ENCODE measurements at places on chromosomes 2 and 18. TPM values are rescaled to one million over a fixed set of nuclear protein-coding genes. Genes with fewer than 3 reads are reported as not detected.

DNA sequence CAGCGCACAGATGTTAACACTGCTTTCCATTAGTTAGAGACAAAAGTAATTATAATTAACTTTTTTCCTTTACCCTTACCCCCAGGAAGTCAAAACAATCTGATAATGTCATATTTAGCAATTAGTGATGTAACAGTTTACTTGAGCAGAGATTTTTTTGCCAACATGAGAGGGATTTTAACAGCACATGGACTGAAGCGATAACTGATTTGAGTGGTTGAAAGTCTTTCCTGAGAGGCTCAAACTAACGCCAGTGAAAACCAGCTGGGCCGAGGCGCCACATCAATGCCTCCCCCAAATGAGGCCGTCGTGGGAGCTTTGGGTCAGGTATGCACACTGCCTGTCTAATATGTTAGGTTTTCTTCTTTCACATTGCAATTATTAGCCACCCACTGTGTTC, 469.9 kb upstream of the SMIM21 start:
- no peak for DNase-seq

DNA sequence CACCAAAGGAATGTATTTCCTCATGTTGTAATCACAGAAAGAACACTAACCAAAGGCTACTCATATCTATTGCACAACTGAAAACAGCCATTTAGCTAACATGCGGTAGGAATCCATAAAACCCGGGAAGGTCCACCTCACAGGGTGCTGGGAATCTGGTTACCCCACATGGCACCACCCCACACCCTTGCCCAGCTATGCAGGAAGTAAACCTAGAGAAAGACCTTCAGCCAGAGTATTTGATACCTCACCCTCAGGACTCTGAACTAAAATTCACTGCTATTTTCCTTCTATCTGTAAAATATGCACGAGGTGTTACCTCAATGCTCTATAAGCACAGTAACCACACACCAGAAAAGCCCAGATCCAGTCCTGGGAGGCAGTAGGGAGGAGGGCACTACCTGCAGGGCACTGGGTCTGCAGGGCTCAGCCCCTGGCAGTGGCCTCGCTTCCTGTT, 45.8 kb downstream of the PTPN2 start:
- DNase-seq = peak; percentile 71

The ALPI gene
- not detected for total RNA-seq

- DNase-seq = no peak
These were observed 69.1 kb downstream of the IRS1 start for GRCh38 chr2:226730481-226730880.

DNA sequence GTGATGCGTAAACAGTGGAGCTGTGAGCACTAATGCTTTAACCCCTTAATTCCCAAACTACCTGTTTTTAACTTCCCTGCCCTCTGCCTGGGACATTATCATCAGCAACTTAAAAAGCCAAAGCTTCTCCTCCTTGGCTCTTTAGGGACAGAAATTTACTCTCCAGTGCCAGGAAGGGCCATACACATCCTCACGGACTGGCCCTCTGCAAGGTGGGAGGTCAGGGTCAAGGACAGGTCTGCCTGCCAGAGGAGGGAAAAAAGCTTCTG, 21.5 kb downstream of the KCTD1 start:
- DNase-seq = no peak

- no peak for DNase-seq
These were observed 31.3 kb downstream of the HS1BP3 start for GRCh38 chr2:20619624-20620024.

The KIAA2012 gene
- total RNA-seq = not detected

The GTF2A1L gene
- not detected for total RNA-seq

DNA sequence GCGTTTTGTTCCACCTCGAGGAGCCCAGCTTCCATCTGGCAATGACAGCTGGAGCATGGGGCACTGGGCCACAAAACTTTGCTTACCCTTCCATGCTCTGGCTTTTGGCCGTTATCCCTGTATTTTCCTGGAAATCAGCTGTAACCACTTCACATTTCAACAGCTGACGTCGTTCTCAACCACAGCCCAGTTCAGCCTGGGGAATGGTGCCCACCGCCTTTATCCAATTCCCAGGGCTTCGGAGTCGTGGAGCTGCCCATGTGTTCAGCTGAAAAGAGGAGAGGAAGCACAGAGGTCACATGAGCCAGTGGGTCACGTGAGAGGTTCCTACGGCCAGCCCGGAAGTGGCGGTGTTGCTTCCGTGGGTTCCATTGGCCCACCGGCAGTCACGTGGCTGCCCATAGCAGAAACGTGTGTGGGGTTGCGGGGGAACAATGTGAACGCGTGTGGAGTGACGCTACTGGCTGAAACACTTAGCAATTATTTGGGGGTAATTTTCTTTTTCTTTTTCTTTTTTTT, 16.7 kb upstream of the EDAR start:
- no peak for DNase-seq

GRCh38 chr2:29455200-29455860, 340.1 kb downstream of the CLIP4 start:
- DNase-seq = no peak

GRCh38 chr2:8685697-8686358, 4.0 kb downstream of the ID2 start:
- peak; percentile 51 for DNase-seq

The SIX2 gene
- total RNA-seq = 5.2 TPM

The STON1 gene
- total RNA-seq = 2.2 TPM

GRCh38 chr2:43593254-43593653, 2.6 kb downstream of the THADA start:
- no peak for DNase-seq

The CXCR4 gene
- total RNA-seq = not detected

DNA sequence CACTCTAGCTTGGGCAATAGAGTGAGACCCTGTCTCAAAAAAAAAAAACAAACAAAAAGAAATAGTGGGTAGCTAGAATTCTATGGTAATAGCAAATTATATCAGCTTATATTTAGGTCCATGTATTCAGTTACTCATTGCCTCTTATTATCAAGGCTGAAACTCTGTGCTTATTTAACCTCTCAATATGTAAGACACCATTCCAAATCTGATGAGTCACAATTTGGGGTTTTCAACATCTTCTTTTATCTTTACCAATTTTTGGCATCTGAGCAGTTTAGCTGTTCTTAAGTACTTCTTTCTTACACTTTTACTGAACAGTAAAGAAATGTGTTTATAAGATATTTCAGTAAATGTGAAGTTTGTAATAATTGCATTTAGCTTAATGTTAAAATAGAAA, 69.3 kb downstream of the TTC27 start:
- no peak for DNase-seq

GRCh38 chr2:233079953-233080835, 20.1 kb downstream of the INPP5D start:
- DNase-seq = no peak

DNA sequence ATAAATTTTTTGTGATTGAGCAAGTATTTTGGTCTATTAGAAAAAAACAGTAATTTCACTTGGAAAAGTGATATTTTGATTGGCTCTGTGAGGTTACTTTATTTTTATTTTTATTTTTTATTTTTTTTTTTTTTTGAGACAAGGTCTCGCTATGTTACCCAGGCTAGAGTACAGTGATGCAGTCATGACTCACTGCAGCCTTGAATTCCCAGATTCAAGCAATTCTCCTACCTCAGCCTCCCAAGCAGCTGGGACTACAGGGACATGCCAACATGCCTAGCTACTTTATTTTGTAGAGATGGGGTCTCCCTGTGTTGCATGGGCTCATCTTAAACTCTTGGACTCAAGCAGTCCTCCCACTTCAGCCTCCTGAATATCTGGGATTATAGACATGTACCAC, 60.9 kb upstream of the MGAT5 start:
- DNase-seq = peak; percentile 60

DNA sequence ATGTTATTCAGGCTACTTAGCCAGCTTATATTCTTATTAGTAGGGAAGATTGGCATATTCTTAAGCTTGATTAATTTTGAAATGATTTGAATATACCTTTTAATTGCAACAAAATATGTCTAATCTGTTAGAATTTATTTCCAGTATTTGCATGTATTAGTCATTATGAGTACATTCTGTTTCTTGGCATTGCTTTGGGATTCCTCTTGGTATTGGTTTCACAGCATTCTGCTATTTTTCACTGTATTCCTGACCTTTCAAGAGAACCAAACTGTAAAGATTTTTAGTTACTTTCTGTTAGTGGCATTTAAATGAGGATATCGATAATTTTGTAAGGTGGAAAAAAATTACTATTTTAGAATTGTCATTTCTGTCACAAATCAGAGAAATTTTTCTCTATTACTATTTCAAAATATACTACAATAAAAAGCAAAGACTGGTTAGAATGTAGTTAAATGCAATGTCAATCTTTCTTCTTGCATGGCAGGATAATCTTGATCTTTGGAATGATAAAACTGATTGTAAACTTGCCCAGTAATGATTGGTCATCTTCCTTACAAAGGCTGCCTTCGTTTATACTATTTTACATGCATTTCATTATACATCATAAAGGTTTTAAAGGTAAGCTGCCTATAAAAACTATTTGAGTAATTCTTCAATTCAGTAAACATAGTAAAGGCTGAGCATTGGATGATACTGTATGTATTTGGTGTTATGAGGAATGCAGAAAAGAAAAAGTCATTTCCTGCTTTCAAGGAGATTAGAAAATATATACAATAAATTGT, 86.1 kb downstream of the SLC4A10 start:
- DNase-seq = no peak

The ACVR1 gene
- 1.9 TPM for total RNA-seq

GRCh38 chr2:73426176-73426575, 40.5 kb downstream of the ALMS1 start:
- no peak for DNase-seq

The SLC35F5 gene
- total RNA-seq = 66.1 TPM

The TSGA10 gene
- total RNA-seq = not detected

GRCh38 chr2:26767894-26768487, 3.9 kb downstream of the SLC35F6 start:
- DNase-seq = peak; percentile 84

- no peak for DNase-seq
These were observed 284.0 kb upstream of the CCDC68 start for GRCh38 chr18:55243255-55243654.

DNA sequence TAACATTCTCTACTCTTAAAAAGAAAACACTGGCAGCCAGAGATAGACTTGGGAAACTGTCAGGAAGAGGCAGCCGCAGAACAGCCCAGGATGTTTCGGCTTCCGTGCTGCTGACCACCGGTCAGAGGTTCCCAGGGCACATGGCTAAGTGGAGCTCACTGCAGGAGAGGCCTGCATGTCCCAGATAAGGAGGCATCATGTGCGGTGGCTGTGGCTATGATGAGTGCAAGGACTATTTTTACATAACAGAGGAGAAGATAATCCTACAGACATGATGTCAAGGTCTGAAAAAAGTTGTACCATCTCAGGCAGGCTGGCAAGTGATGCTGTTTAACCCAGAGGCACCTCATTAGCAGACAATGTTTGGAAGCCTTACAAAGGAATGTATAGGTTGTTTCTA, 252.3 kb downstream of the CYRIA start:
- no peak for DNase-seq

The PMAIP1 gene
- 14.1 TPM for total RNA-seq

The ABCG5 gene
- not detected for total RNA-seq

The CNRIP1 gene
- 28.5 TPM for total RNA-seq

The IL1RL1 gene
- total RNA-seq = not detected

The CDCA7 gene
- 18.6 TPM for total RNA-seq

The PARD3B gene
- 4.5 TPM for total RNA-seq

DNA sequence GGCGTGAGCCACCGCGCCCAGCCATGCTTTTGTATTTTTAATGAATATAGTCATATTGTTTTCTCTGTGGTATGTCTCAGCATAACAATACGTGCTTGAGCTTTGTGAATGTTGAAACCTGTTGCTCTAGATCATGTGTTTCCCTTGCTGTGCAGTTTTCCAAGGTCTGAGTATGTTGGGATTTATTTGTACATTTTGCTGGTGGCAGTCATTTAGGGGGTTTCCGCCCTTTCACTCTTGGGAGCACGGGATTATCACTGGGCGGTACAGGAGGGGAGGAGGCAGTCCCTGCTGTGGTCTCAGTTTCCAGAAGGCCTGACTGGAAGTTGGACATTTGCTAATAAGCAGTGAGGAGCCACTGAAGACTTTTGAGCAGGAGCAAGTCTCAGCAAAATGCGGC, 24.9 kb upstream of the CATIP start:
- DNase-seq = no peak

The IL1RN gene
- total RNA-seq = 0.86 TPM

The OSBPL1A gene
- 29.8 TPM for total RNA-seq

- peak; percentile 69 for DNase-seq
These were observed 3.0 kb downstream of the HPCAL1 start for GRCh38 chr2:10305715-10306114.

The DES gene
- 22.6 TPM for total RNA-seq
